ENCODE measurements at places on chromosomes 5 and 9.

GRCh38 chr5:58735637-58736036 lies 152.8 kb downstream of the RAB3C start:
- no peak for DNase-seq

DNA sequence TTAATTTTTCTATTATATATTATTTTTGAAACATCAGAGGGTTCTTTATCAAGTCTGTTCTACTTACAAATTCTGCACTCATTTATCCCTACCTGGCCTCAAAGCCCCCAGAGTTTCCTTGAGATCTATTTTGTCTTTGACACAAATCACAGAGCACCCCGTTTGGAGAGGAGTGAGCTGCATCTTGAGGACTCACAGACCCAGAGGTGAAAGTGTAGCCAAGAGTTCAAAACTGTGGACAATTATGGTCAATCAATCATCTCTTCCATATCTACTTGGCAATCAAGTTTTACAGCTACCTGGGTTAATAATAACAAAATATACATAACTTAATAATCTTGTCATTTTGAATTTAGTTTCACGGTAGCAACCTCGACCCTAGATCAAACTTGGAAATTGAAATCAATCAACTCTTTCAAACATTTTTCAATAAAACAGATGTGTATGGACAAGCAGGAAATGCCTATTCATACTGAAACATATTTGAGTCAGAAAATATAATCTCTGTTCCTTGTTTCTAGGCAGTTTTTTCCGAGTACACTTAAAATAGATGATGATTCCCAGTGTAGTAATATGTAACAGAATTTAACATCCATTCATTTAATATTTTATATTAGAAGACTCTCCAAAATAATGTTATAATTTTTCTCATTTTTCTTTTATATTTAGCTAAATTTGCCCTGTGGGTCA lies 13.7 kb upstream of the SYK start:
- no peak for DNase-seq

DNA sequence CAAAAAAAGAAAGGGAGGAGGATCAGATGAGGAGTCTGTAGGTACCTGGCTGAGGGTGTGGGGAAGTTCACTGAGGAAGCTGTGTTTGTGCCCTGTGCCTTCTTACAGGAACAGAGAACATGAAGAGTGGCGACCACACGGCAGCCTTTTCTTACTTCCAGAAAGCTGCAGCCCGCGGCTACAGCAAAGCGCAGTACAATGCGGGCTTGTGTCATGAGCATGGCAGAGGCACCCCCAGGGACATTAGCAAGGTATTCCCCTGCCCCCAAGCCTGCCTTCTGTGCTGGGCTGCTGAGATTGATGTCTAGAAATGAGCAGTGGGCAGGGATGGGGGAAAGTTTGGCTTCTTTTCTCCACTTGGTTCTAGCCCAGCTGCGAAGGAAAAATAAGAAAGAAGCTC lies 9.5 kb downstream of the DELE1 start:
- DNase-seq = no peak

GRCh38 chr5:132364319-132364718 lies 5.2 kb upstream of the SLC22A5 start:
- DNase-seq = no peak

- no peak for DNase-seq
These were observed 47.7 kb downstream of the NSUN2 start for GRCh38 chr5:6585168-6585567.

- no peak for DNase-seq
These were observed 4.0 kb upstream of the BARHL1 start for GRCh38 chr9:132578367-132578932.

DNA sequence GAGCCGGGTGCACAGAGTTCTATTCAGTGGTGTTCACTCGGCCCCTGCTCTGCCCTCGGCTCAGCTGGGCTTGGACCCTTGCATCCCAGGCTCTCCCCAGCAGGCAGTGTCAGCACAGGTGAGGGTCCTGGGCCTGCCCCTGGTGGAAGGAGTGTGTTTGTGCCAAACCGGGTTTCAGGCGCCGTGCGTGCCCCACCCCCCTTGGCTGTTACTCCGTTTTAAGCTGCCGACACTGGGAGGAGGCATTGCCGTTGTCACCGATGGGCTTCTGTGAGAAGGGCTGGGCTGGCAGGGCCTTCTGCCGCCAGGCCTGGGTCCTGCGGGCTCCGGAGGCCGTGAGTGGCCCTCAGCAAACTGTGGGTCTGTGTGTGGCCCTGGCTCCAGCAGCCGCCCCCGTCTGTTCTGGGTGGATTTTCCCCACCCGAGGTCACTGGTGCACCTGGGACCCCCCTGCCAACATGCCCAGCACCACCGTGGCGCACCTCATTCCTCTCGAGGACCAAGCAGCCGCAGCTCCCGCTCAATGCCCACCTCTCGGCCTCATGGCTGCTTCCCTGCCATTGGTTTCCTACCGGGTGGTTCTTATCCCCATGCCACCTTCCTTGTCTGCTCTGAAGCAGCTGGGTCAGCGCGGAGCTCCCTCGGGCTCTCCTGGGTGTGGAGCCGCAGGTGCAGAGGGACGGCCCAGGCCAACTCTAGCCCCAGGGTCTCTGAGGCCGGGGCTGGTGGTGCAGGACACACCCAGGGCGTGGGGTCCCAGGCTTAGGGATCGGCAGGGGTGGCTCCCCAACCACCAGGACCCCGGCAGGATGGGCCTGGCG lies 44.3 kb upstream of the EXOC3 start:
- DNase-seq = no peak

DNA sequence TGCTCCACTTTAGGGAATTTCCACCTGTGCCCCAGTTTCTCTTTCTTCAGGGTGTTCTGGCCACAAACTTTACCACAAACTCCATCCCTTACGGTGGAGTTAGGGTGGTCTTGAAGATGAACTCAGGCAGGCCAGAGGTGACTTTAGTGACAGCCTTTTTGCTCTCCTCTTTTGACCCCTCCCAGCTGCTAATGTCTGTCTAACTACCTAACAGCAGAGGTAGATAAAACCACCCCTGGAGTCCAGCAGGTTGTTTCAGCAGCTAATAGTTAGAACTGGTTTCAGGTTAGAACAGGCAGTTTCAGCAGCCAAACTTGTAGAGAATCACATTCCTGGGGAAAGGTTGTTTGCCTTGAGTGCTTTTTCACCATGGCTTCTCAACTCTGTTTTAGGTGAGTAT lies 971.3 kb upstream of the CDH18 start:
- no peak for DNase-seq

DNA sequence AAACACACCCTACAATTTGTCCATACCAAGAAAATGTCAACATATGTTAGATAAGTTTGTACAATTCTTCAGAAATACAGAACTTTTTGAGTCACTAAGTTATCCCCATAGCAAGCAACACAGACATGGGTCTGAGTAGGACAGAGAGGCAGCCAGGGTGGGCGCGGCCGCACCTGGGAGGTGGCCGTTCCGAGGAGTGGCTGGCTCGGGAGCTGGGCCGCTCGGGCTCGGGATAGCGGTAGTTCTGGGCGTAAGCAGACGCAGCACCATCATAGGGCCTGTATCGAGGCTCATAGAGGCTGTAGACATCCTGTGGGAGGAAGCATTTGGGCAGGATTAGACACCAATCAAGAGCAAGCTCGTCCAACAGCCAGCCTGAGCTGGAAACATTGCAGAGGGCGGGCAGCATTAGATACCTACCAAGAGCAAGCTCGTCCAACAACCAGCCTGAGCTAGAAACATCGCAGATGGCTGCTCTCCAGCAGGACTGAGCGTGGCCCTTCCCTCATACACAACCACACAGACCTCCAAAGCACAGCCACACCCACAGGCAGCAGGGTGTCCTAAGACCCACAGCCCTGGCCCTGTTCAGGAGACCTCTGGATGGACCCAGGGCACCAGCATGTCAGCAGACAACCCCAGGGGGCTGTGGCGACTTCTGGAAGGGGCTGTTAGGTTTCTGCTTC lies 10.9 kb downstream of the SEC16A start:
- no peak for DNase-seq

DNA sequence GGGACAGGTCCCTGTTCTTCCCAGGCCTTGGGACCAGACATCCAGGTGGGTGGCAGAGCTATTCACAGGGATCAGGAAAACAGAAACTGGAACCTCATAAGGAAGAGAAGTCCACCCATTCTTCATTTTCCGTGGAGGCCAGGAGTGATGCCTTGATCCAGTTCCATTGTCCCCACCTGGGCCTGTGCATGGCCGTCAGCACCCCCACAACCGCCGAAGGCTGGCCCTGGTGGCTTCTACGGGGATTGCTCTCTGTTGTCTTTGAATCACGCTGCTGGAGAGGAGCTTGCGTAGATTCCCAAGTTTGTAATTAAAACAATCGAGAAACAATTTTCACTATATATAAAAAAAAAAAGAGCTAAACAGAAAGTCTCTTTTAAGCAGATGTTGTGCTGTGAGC lies 134.4 kb downstream of the MVB12B start:
- no peak for DNase-seq

- no peak for DNase-seq
These were observed 218.1 kb downstream of the AOPEP start for GRCh38 chr9:94944626-94945025.

DNA sequence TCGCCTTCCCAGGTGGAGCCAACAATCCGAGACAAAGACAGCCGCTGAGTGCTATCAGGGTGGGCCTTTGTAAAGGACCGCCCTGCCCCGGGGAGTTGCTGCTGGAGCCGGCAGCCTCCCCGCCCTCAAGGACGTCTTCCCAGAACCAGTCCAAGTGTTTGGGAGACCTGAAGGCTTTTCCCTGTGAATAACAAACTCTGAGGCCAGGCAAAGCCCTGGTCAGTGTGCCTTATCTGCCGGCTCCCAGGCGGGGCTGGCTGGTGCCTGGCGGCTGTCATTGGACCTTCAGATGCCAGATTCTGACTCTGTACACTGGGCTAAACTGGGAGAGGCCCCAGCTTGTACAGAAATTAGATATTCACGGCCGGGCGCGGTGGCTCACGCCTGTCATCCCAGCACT lies 2.1 kb downstream of the SLC9A3 start:
- no peak for DNase-seq

DNA sequence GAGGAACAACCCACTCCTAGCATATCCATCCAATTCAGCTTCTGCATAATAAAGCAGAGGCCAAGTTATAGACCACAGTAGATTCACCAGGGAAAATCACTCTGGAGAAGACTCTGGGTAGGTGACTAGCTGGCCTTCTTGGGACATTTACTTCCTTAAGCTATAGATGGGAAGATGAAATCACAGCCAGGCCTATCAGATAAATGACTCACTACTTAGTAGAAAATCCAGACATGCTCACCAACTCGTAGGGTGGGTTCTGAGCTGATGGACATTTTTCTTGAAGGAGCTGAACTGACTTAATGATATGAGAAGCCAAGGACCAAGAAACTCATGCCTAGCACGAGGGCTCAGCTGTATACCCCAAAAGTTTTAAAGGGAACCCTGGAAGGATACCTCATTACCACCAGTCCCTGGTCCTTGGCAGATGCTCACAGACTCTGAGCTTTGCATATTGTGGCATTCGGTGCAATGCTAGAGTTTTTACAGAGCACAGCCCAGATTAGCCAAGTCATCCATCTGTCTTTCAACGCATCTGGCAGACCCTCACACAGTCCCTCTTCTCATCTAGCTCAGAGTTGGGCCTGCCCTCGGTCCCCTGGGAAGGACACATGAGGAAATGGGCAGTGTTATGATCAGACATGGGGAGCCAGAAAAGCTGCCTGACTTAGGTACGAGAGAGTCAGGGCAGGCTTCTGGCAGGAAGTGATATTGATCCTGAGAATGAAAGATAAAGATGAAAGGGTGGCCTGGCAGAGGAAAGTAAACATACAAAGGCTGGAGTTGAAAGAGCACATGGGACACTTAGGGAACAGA lies 15.0 kb downstream of the ACSL6 start:
- no peak for DNase-seq

- no peak for DNase-seq
These were observed 58.4 kb downstream of the MLLT3 start for GRCh38 chr9:20563917-20564316.

DNA sequence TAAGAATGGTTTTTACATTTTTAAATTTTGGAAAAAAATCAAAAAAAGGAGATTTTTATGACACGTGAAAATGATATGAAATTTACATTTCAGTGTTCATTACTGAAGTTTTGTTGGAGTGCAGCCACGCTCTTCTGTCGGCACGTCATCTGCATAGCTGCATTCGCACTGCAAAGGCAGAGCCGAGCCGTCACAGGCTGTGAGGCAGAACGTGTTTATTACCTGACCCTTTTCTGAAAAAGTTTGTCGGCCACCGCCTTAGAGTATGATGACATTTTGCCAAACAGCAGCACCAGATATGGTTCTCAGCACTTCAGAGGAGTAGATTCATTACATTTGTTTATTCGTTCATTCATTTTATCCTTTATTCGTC lies 24.1 kb downstream of the HRH2 start:
- no peak for DNase-seq

- DNase-seq = no peak
These were observed 10.8 kb downstream of the TRIM32 start for GRCh38 chr9:116697887-116698286.

- no peak for DNase-seq
These were observed 41.4 kb downstream of the GLIS3 start for GRCh38 chr9:4258320-4259090.

DNA sequence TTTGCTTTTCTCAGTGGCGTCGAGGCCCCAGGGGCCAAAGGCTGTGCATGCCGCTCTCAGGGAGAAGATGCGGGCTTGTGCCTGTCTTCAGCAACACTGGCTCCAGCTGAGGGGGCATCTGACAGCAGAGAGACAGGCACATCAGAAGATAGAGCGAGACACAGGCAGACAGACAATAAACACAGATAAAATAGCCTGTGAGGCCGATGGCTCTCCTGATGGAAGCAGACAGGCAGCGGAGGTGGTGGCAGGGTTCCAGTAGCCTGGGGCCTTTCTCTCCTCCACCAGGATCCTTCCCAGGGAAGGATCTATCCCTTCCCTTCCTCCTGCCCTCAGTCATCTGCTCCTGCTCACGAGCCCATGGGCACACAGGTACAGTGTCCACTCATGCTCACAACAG lies 16.6 kb upstream of the UNC5A start:
- DNase-seq = no peak

- no peak for DNase-seq
These were observed 14.4 kb downstream of the FGD3 start for GRCh38 chr9:92961627-92962302.

DNA sequence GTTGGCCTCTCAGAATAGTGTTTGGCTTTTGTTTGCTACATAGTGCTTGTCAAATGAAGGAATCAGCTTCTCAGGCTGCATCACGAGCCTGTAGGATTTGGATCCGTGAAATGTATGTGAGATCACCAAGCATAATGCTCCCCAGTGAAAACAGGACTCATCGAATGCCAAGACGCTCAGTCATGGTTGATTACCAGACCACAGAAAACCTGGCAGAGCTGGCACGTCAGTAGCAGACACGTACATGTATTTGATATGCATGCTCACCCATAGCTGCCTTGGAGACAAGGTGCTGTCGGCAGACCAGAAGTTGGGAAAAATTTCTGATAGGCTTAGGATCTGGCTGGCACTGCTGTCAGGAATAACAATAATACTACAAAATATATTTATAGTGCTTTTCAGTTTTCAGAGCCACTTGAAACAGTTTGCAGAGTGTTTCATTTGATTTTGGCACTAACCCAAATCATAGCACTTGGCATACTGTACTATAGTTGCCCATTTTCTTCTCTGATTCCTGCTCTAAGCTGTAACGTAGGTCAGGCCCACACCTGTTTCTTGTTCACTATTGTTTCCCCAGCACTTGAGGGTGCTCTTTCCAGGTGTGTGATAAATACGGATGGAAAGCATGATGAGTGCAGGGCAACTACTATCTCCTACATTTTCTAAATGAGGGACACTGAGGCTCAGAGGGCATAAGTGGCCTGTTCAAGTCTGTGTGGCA lies 226.1 kb downstream of the NR3C1 start:
- DNase-seq = no peak

GRCh38 chr5:1175801-1176472 lies 25.5 kb upstream of the SLC6A19 start:
- no peak for DNase-seq

Measured in stimulated activated CD4-positive, alpha-beta T cell treated with anti-CD3 and anti-CD28 coated beads, Interleukin-4, amount 100 ng/mL, for 4 hours (primary cell).